GM19239 (cell line): ENCODE measurements at places on chromosomes 5 and 9.

DNA sequence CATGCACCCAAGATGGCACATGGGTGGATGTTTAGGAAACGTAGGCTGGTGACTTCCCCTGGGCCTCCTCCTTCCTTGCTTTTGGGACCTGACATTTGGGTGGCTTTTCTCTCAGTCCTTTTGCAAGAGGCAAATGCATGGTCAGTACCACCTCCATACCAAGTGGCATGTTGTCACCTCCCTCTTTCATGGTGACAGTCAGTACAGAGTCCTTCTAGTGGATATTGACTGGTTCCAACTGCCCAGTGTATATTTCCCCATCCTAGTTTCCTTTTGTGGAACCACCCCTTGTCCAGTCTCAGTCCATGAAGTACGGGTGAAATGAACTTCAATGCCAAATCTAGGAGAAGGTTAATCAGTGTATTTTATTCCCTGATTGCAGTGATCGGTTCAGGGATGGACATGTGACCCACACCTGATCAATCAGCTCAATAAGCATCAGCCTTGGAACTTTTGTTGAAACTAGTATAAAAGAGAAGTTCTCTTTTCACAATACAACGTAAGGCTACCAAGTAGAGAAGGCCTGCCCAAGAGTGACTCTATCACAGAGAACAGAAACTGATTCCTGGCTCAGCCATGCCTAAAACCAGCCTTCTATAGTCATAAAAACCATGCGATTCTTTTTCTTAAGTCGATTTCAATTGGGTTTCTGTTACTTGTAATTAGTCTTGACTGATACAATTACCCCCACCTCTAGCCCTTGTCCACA lies 143.4 kb upstream of the KLF9 start:
- DNase-seq: peak; percentile 15

- DNase-seq: no peak
Measured at GRCh38 chr9:121601194-121601593, 50.2 kb upstream of the DAB2IP start.

DNA sequence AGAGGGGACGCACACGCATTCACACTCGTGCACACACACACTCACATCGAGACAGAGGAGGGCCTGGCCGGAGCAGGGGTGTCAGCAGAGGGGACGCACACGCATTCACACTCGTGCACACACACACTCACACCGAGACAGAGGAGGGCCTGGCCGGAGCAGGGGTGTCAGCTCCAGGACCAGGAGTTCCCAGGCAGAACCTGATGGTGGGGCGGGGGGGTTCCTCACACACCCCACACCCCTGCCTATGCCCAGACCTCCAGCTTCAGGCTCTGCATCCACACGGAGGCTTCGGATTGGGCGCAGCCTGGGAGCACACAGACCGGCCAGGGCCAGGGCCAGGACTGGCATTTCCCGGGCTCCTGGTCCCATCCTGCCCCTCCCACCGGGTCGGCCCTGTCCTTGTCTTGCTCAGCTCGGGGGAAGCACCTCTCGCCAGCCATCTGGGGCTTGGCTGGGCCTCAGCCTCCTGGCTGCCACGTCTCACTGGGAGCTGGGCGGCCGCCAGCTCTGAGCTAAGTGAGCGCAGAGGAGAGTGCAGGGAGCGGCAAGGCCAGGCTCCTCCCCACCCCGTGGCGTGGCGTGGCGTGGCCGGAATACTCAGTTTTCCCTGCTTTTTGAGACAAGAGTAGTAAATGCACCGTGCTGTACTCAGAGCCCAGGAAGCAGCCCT lies 31.3 kb downstream of the ADAMTS2 start:
- no peak for DNase-seq

DNA sequence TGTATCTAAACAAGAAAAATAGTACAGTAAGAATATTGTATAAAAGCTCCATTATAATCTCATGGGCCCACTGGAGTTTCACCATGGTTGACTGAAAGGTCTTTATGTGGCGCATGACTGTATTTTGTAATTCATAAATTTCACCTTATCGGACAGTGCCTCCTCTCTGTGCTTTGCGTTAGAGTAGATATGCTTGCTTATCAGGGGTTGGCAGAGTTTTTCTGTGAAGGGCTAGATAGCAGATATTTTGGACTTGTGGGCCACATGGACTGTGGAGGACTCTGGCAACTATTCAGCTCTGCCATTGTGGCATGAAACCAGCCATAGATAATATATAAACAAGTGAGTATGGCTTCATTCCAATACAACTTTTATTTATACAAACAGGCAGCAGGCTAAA lies 23.2 kb downstream of the GAPVD1 start:
- no peak for DNase-seq

DNA sequence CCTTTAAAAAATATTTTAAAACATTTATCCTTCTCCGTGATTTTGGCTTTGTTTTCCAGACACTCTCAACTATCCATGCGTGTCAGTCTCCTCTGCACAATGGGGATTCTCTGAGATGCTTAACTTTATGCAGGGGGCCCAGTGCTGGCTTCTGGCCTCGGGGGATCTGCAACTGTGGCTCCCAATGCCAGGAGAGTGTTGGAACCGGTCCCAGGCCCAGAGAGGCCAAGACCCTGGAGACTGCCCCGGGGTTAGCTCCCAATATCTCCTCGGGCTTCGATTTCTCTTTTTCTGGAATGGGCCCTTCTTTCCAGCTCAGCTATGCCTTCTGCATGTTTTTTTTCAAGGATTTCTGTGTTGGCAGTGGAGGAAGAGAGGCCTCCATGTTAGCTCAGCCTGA lies 20.1 kb upstream of the SARDH start:
- no peak for DNase-seq

GRCh38 chr5:138662599-138662998 lies 87.4 kb upstream of the HSPA9 start:
- no peak for DNase-seq

GRCh38 chr9:88533951-88534455 lies 975 bp upstream of the NXNL2 start:
- no peak for DNase-seq
